Naive thymus-derived CD4-positive, alpha-beta T cell (primary cell): ENCODE measurements at places on chromosomes 5 and 9. TPM values are rescaled to one million over a fixed set of nuclear protein-coding genes. Genes with fewer than 3 reads are reported as not detected.

AGXT2 gene
- not detected for total RNA-seq

DNA sequence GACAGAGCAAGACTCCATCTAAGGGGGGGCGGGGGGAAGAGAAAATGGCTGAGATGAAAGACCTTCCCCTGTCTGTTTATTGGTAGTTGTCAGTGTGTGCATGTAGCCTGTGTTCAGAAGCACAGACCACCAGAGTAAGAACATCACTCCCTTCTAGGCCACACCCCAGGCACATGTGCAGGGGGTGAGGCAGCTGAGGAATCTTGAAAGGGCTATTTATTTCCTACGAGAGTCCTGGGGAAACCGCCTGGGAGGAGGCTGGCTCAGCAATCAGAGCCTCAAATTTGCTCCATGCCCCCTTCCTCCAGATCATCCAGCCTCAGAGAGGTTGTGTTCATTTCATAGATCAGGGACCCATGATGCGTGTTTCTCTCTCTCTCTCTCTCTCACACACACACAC is 7.1 kb downstream of the MYORG start:
- no peak for DNase-seq

- DNase-seq, result no peak
Observed at GRCh38 chr9:22031655-22032411, 22.7 kb upstream of the CDKN2B start.

DNA sequence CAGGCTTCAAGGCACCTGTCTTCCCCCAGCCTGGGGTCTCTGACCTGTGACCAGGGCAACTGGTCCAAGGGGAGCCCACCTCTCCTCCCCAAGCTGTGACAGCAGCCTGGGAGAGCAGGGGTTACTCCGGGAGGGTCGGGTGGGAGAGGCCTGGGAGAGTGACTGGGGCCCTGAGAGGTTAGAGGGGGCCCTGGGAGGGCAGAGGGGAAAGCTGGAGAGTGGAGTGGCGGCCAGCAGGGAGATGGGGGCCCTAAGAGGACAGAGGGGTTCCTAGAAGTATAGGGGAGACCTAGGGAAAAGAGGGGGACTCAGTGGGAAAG is 302 bp downstream of the LCN9 start:
- no peak for DNase-seq

- DNase-seq, result no peak
Observed at GRCh38 chr5:14521748-14522147, 59.8 kb upstream of the OTULINL start.

PDZD2 gene
- 2.7 TPM for total RNA-seq

SH3TC2 gene
- 0.59 TPM for total RNA-seq

GRCh38 chr5:172380301-172380986 is 73.9 kb downstream of the SH3PXD2B start:
- no peak for DNase-seq

ZNF300 gene
- total RNA-seq, result 2.1 TPM
